Breast epithelium (tissue), 4 donors: ENCODE measurements at places on chromosomes 12 and 14. TPM values are rescaled to one million over a fixed set of nuclear protein-coding genes. Genes with fewer than 3 reads are reported as not detected.

The ABCC9 gene
- total RNA-seq = 52.0 TPM

The TDRD9 gene
- total RNA-seq = 0.96 TPM

The KRT1 gene
- total RNA-seq = not detected

The TMEM119 gene
- 12.1 TPM for total RNA-seq

The GABARAPL1 gene
- total RNA-seq = 155 TPM

The TAS2R7 gene
- not detected for total RNA-seq

The ING4 gene
- 74.2 TPM for total RNA-seq

The ADCY6 gene
- 46.7 TPM for total RNA-seq

DNA sequence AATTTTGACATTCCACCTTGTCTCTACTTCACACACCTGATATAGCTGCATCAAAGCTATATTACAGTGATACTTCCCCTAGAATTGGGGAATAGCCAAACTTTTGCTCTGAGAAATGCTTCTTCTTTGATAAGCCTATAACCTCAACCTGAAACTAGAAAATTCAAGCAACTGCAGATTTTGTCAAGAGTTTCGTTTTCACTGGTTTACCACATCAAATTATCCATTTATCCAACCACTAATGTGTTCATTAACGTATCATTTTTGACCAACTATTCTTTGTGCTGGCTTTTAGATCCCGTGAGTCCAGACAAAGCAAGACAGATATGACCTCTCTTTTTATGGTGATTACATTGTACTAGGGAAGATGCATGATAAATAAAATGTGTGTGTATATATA, 13.5 kb upstream of the TAS2R46 start:
- H3K36me3 ChIP-seq = no peaks in the 10 kb centered on the region
- H3K4me1 ChIP-seq = no peaks in the 10 kb centered on the region
- no peaks in the 10 kb centered on the region for H3K27me3 ChIP-seq
- no peak overlapping the region for H3K4me3 ChIP-seq

DNA sequence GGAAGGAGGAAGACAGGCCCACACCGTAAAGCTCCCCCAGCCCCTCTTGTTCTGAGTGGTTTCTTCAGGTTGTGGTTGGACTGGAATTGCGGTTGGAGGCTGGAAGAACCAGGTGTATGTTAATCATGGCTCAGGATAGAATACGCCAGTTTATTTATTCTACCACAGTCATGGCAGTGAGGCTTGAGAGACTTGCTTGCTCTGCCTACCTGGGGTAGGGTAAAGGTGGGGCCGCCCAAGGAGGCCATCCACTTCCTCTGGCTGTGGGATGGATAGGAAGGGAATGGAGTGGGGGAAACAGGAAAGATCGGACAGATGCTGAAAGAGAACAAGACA, 8.1 kb downstream of the SHMT2 start:
- H3K4me3 ChIP-seq = no peak overlapping the region
- H3K27ac ChIP-seq = no peak overlapping the region
- DNase-seq = no peak
- H3K36me3 ChIP-seq = no peaks in the 10 kb centered on the region
- peaks cover 31% of the 10 kb centered on the region for H3K27me3 ChIP-seq
- peaks cover 14% of the 10 kb centered on the region for H3K4me1 ChIP-seq

DNA sequence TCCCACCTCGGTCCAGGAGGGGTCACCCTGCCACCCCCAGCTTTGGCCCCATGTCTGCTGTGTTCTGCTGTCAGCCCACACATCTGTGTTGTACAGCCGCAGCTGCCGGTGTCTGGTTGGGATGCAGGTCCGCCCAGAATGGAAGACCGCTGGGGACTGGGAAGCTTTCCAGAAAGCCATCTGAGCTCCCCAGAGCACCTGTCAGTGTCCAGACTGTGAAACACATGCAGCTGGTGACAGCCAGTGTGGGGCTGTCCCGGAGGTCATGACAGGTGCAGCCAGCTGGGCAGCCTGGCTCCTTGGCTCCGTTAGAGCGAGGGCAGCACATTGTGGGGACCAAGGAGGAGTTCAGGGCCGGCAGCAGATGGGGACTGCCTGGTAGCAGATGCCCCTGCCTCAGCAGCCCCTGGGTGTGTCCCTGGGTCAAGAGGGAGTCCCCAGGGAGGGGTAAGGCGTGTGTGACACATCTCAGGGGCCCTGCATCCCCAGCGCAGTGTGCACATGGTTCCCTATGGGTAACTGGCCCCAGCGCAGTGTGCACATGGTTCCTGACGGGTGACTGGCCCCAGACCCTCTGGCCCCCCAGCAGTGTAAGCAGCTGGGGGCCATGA, 16.4 kb downstream of the CEP170B start:
- no peak overlapping the region for H3K27ac ChIP-seq
- no peak overlapping the region for H3K4me3 ChIP-seq
- no peaks in the 10 kb centered on the region for H3K4me1 ChIP-seq
- no peak for DNase-seq
- no peaks in the 10 kb centered on the region for H3K36me3 ChIP-seq

GRCh38 chr12:100216337-100216736, 15.7 kb downstream of the ACTR6 start:
- H3K27me3 ChIP-seq = no peaks in the 10 kb centered on the region
- no peaks in the 10 kb centered on the region for H3K36me3 ChIP-seq
- no peak overlapping the region for H3K4me3 ChIP-seq
- no peaks in the 10 kb centered on the region for H3K4me1 ChIP-seq
- no peak for DNase-seq
- no peak overlapping the region for H3K27ac ChIP-seq

DNA sequence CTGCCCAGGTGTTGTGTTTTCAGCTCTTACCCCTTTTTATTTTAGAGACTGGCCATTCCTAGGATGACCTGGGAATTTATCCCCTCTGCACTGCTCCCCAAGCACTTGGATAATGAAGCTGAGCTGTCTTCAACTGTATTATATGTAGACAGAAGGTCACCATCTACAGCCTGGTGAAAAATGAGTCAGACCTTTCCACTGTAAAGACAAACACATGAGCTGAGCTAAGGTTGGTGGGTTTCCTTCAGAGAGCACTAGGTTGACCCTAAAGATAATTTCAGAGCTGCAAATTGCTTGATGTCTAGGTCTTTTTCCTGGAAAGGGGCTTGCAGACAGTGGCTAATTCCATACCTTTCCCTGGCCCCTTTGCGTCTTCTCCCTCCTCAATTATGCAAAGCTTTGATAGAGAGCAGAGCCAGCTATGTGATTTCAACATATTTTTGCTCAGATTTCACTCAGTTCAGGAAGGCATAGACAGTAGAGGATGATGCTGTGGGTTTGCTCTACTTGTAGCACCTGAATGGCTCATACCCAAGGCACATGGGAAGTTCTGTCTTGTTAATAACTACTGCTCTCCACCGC, 9.2 kb upstream of the IKZF4 start:
- H3K27ac ChIP-seq = no peak overlapping the region
- DNase-seq = no peak
- H3K27me3 ChIP-seq = no peaks in the 10 kb centered on the region

DNA sequence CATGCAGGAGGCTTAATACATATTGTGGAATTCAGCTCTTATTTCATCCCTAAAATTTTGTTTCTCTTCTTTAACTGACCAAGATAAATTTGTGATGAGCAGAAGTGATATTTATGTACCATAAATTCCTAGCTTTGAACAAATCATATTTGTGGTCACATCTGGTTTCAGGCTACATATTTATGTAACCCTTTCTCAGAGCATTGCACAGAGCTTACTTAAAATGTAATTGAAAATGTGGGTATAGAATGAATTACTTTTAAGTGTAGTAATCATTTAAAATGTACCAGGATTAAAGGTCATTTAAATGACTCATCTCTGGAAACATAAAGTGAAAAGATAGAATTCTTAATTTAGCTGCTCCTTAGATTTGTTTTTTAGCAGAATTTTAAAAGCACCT, 129.9 kb upstream of the FRMD6 start:
- H3K36me3 ChIP-seq = no peaks in the 10 kb centered on the region
- no peak overlapping the region for H3K4me3 ChIP-seq
- H3K4me1 ChIP-seq = no peaks in the 10 kb centered on the region
- H3K27me3 ChIP-seq = no peaks in the 10 kb centered on the region

DNA sequence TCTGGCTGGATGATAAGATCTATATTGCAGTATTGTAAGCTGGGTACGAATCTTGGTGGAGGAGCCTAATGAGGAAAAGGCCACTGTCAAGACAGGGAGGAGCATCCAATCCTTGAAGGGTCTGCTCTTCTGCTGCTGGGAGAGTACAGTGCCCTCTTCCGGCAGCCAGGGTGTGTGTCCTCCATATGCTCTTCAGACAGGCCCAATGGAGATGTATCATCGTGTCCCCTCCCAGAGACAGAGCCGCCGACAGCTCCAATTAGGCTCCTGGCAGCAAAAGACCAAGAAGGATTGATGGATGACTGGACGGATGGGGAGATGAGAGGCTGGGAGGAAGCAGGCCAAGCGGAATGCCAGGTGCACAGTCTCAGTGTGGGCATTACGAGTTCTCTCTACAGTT, 51.6 kb upstream of the PIWIL1 start:
- H3K4me3 ChIP-seq = no peak overlapping the region
- H3K27ac ChIP-seq = no peak overlapping the region
- H3K4me1 ChIP-seq = no peaks in the 10 kb centered on the region
- DNase-seq = no peak
- peaks cover 7% of the 10 kb centered on the region for H3K27me3 ChIP-seq

GRCh38 chr12:120598674-120599463, 17.7 kb upstream of the POP5 start:
- H3K27me3 ChIP-seq = peaks cover 8% of the 10 kb centered on the region
- DNase-seq = no peak
- no peaks in the 10 kb centered on the region for H3K36me3 ChIP-seq
- no peaks in the 10 kb centered on the region for H3K4me1 ChIP-seq
- no peak overlapping the region for H3K27ac ChIP-seq

GRCh38 chr12:31629756-31630732, 29.4 kb upstream of the ETFBKMT start:
- no peaks in the 10 kb centered on the region for H3K27me3 ChIP-seq
- H3K27ac ChIP-seq = no peak overlapping the region
- DNase-seq = no peak

DNA sequence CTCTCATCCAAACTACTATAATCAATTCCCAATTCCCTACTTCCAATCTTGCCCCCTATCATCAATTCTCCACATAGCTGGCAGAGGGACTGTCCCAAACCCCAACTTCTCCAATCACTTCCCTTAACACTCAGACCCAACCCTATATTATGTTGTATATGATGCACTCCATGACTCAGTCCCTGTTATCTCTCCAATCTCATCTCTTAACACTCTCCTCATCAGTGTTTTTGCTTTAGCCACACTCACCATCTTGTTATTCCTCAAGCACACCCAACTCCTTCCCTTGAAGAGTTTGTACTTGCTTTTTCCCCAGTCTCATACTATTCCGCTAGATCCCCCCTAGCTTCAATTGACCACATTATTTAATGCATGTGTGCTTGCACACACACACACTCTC, 4.9 kb downstream of the RHOJ start:
- H3K36me3 ChIP-seq = no peaks in the 10 kb centered on the region
- H3K4me3 ChIP-seq = no peak overlapping the region
- no peak for DNase-seq
- no peaks in the 10 kb centered on the region for H3K27me3 ChIP-seq
- no peaks in the 10 kb centered on the region for H3K4me1 ChIP-seq
- no peak overlapping the region for H3K27ac ChIP-seq

DNA sequence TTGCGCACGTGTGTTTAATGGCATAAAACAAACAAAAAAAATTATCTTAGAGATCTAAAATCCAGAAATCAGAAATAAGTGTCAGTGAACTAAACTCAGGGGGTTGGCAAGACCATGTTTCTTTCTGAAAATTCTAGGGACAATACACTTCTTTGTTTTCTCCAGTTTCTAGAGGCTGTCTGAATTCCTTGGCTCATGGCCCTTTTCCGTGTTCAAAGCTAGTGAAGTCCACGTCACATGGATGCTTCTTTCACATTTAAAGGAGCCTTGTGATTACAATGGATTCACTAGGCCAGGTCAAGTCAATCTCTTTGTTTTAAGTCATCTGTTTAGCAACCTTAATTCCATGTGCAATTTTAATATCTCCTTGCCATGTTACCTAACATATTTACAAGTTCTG, 22.4 kb downstream of the SLCO1B3 start:
- DNase-seq = no peak
- no peak overlapping the region for H3K4me3 ChIP-seq

DNA sequence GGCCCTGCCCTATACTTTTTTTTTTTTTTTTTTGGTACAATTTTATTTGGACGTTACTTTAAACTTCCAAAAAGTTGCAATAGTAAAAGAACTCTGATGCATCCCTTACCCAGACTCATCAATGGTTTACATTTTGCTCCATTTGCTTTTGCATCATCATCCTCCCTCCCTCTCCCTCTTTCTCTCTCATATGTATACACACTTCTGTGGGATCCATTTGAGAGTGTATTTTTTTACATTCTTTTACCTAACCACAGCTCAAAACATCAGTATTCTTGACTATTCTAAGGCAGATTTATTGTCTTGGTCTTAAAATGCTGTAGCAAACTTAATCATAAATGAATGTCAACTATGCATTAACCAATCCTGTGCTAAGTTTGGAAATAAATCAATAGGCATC, 111.6 kb downstream of the PRICKLE1 start:
- H3K4me1 ChIP-seq = no peaks in the 10 kb centered on the region
- H3K36me3 ChIP-seq = no peaks in the 10 kb centered on the region
- H3K27me3 ChIP-seq = no peaks in the 10 kb centered on the region
- H3K27ac ChIP-seq = no peak overlapping the region
- H3K4me3 ChIP-seq = no peak overlapping the region
- DNase-seq = no peak

DNA sequence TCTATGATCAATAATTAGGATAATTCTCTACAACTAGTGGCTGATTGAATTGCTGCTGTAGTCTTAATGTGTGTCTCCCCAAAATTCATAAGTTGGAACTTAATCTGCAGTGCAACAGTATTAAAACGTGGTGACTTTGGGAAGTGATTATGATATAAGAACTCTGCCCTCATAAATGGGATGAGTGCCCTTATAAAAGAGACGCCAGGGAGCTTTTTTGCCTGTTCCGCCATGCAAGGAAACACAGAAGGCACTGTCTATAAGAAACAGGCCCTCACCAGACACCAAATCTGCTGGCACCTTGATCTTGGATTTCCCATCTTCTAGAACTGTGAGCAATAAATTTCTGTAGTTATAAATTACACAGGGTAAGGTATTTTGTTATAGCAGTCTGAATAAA, 161.0 kb downstream of the ALX1 start:
- H3K36me3 ChIP-seq = no peaks in the 10 kb centered on the region
- H3K4me3 ChIP-seq = no peak overlapping the region
- no peak for DNase-seq
- no peaks in the 10 kb centered on the region for H3K27me3 ChIP-seq
- H3K4me1 ChIP-seq = no peaks in the 10 kb centered on the region
- H3K27ac ChIP-seq = no peak overlapping the region

- H3K4me1 ChIP-seq = no peaks in the 10 kb centered on the region
- no peak overlapping the region for H3K27ac ChIP-seq
- H3K27me3 ChIP-seq = no peaks in the 10 kb centered on the region
Measured at GRCh38 chr12:76680940-76681339, 83.0 kb upstream of the ZDHHC17 start.
